ENCODE measurements at places on chromosomes 3 and 15. TPM values are rescaled to one million over a fixed set of nuclear protein-coding genes. Genes with fewer than 3 reads are reported as not detected.
A peak's percentile ranks its signal among the peaks of the same experiment; 100 is the strongest.

Gene CLDN18
- 441 TPM for polyA plus RNA-seq

Gene CLDN16
- polyA plus RNA-seq = not detected

Gene GRIP2
- polyA plus RNA-seq = 2.7 TPM

Gene USP8
- 31.0 TPM for polyA plus RNA-seq

Gene MESP1
- 1.2 TPM for polyA plus RNA-seq

Gene SLC6A11
- not detected for polyA plus RNA-seq

Gene ADAMTS7
- polyA plus RNA-seq = 0.65 TPM

Gene SGO1
- 1.1 TPM for polyA plus RNA-seq

DNA sequence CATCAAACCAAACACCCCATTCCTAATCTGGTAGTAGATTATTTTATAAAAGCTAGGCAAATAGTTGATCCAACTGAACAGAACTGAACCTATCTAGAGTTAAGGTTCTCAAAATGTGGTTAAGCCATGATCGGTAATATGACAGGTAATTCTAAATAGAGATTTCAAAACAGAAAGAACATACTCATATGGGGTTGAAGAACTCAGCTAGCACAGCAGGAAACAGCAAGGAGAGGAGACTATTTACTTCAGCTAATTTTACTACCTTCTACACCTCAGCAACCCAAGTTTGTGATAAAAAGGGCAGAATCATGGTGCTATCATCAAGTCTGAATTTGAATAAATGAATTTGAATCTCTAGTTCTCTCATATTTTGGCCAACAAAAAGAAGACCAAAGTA is 11.8 kb downstream of the CD47 start:
- no peak for DNase-seq

DNA sequence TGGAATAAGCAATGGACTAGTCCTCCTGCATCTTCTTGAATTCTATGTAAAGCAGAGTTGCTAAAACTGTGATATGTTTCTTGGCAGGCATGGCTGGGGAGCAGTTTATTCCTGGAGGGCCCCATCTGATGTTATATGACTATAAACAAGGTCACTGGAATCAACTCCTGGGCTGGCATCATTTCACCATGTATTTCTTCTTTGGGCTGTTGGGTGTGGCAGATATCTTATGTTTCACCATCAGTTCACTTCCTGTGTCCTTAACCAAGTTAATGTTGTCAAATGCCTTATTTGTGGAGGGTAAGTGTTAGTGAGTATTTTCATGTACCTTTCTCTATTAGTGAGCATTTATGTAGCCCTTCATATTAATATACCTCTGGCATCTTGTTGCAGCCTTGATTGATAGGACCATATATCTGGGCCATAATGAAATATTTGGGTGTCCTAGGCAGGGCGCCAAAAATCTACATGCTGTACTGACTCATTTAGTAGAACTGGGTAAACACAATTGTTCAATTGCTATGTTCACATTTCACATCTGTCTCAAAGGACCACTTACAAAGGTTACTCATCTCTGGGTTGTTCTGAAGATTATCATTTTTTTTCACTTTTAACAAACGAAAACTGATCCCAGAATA is 52.6 kb upstream of the ADGRG7 start:
- no peak for DNase-seq

DNA sequence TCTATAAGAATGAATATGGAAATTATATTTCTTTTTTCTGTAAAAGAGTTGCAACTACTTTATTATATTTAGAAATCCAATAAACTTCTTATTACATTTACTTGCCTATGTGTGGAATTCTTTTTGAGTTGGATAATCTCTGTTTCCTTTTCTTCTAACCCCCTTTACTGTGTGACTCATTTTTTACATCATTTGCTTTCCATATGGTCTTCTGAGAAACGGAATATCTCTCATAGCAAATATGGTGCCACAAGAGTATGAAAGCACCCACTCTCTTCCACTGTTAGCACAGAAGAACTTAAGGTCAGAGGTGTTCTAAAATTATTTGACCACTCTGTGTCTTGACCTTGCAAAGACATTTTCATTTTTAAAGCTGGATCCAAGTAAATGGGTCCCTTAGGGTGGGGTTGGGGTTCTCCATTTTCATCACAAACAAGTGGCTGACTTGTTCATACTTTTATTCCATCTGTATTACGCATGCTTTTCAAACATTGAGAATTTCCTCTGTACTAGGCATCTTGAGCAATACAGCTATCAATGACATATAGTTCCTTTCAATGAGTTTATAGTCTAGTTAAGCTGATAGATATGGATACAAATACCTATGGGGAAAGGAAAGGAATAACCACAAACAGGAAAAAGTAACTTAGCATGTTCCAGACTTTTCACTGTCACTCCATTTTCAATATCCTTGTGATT is 281.1 kb upstream of the TPRG1 start:
- no peak for DNase-seq

- DNase-seq = no peak
Measured at GRCh38 chr3:48528754-48529153, 24.8 kb upstream of the SHISA5 start.

DNA sequence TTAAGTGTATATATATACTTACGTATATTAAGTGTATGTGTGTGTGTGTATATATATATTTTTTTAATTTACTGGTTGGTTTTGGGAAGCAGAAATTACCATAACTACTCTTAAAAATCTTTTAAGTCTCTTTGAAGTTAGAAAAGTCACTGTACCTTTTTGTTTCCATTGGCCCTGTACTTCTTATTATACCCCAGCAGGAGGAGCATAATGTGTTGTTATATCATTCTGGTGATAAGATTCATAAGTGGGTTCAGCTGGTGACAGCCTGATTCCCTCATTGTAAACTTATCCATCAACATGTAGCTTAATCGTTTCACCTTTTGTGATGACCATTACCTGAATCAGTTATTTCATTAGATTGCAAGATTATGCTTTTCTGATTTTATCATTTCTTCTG is 30.8 kb downstream of the MLH1 start:
- no peak for DNase-seq

DNA sequence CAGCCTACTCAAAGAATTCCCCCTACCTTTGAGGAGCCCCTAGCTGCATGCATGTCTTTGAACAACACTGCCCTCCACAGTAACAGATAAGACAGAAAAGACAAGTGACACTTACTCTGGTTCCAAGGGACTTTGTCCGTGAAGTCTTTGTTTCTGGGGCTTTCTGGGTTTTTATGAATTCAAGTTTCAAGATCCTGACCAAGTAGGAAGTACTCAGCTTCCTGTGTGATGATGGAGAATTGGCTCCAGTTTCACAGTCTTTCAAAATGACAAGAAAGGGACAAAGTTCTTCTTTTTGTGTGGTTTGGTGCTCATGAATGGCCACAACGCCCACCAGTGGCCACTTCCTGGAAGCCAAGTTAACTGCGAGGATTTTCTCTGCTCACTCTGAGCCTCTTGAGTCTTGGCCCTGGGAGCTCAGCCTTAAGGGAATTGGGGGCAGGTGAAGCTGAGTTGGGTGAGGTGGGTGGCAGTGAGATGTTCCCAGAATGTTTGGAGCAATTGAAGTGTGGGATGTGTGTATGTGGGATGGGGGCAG is at the start of gene CCR1:
CCR1 (minus strand) TSS at position 147 of the 538 bp plus-strand sequence. CDS start 4,000 bp downstream, outside the sequence.
- DNase-seq = peak; percentile 61

DNA sequence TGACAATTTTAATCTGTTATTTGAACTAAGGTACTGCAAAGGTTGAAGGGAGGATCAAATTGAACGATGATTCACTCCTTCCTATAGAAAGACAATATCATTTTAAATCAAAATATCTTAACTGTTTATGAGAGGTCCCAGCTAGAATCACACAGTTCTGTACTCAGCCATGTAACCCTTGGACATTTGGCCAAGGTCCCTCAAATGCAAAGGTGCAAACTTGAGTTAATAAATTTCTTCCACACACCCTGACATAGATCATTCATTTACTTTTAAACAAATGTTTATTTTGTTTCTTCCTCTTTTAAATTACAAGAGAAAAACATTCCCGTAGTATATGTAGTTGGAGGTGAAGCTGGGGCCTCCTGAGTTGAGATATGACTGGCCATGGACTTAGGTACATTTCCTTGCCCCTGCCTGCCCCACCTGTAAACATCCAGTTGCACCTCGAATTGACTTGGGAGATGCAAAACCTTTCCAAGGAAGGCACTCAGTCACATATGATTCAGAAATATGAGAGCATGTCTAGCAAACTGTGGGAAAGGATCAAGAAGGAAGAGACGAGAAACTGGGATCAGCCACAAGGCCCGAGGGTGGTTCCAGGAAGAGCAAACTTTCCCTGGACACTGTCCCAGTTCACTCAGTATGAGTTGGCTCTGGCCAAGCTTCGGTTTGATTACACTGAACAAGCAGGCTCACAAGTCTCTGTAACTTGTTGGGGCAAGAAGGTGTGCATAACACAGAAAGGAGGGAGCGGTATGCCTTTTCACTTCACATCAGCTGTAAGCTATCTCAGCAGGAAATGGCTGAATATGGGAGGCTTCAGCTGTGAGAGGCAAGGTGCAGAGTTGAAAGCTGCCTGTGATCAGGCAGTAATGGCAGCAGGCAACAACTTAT is 6.7 kb downstream of the TNFSF10 start:
- DNase-seq = peak; percentile 74

DNA sequence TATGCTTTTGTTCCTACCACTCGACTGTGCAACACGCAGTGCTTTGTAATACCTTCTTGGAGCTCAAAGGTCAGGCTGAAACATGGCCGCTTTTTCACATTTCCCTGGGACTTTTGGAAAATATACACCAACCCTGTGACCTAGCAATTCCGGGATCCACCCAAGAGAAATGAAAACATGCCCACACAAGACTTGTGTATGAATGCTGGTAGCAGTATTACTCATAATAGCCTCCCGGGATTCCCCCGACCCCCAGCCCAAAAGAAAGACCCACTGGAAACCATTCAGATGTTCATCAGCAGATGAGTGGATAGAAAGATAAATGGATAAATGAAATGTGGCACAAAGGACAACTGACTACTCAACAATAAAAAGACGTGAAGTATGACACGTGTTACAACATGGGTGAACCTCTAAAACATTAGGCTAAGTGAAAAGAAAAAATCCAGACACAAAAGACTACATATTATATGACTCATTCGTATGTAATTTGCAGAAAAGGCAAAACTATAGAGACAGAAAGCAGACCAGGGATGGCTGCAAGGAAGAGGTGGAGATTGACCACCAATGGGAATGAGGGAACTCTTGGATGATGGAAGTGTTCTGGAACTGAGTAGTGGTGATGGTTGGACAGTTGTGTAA is 104.1 kb downstream of the PGPEP1L start:
- DNase-seq = no peak

DNA sequence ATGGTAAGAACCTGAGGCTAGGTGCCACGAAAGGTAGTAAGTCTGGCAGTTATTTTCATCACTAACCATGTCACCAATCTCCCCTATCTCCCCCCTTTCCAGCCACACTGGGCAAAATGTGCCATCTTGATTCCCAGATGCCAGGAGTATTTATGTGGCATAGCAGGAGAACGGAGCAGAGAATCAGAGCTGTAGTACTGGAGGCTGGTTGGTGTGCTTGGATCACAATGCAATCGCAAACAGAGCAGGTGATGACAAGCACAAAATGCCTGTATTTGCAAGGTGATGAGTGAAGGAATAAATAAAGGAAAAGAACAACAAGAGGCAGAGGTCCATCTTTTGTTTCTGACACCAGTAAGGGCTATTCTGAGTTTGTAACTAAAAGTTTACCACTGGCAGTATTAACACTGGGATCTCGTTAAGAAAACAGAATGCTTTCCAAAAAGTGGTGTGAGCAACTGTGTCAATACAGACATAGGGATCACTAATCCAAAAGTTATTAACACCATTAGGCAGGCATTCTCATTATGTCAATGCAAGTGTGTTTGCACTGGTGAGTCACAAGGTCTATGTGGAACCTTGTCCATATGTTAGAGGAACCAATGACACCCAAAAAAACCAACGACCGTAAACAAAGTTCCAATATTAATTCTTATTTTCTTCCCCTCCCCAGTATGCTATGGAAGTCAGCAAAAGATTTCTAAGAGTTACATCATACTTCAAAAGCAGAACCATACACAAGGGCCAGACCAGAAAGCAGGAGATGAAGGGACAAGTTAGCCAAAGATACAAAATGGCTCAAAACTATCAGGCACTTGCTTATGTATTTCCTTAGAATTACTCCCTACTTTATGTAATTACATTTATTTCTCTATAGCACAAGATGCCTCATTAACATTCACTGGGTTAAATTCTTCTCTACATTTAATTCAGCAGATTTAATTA is 556.6 kb downstream of the FOXP1 start:
- no peak for DNase-seq

DNA sequence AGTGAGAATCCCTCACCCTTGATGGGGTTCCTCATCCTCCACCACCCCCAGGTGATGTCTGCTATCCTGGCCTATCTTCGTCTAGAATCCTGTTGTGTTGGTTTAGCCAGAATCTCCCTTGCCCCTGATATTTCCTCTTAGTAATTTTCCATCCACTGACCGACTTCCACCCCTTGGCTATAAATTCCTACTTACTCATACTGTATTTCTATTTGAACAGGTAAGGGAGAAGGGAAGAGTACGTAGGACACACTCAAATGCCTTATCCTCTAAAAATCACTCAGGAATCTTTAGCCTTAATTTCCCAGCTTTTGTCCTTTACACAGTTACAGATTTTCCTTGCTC is 678 bp upstream of the TFG start:
- DNase-seq = peak; percentile 12

GRCh38 chr15:88341006-88341405 is 84.5 kb upstream of the NTRK3 start:
- no peak for DNase-seq

GRCh38 chr3:4732925-4733324 is 239.8 kb downstream of the ITPR1 start:
- DNase-seq = no peak

GRCh38 chr15:66883284-66883911 is 181.4 kb downstream of the SMAD6 start:
- DNase-seq = peak; percentile 93

DNA sequence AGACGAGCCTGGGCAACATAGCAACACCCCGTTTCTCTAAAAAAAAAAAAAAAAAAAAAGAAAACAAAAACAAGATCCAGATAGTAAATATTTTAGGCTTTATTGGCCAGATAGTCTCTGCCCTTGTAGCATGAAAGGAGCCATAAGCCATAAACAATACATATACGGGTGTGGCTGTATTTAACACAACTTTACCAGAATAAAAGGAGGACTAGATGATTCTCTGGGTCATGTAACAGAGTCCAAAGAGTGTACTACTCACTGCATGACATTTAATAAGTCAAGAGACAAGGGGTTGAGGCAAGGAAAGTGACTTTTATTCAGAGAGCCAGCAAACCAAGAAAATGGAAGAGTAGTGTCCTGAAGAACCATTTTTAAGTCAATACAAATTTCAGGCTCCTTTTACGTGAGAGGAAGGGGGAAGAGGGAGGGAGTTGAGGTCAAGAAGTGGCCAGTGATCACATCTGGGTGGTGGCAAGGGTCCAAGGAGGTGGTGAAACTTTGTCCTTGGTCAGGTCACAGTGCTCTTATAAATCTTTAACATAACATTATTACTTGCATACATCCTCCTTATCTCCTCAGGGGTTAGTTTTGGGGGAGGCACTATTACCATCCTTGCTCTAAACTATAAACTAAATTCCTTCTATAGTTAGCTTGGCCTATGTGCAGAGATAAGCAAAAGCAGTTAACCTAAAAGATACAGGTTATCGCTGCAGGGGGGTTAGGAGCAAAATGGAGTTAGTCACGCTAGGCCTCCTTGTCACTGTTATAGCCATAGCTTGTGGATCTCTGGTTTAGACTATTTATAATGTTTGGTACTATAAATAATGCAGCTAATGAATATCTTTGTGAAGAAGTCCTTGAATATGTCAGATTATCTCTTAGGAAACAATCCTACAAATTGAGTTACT is 46.1 kb downstream of the METTL6 start:
- DNase-seq = no peak

Measured in stomach (tissue), 19 donors.